ENCODE measurements at places on chromosomes 5 and 9.

DNA sequence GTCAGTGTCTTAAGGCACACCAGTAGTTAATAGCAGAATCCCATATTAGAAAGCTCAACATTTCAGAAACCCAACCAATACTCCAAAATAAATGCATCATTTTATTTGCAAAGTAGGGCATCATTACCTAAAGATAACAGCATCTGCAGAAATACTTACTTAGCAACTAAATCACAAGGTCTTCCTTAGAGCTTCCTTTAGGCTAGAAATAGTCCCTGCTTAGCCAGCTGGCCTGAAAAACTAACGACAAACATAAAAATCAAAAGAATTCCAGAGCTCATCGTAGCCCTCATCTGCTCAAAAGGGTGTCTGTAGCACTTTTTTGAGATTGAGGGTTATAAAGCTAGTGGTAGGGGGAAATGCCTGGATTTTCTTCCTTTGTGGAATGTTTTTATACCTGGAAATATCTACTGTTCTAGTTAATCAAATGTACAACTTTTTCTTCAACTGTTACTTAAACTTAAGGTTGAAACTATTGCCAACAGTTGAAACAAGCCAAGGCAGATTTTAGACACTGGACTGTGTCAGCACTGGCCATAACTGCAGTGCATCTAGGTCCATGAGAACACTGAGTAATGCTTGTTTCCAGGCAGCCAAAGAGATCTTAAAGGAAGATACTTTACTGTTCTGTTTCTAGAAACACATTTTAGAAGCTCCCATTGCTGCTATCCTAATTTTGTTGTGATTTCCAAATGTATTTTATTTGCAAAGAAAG lies 129.4 kb upstream of the RASA1 start:
- DNase-seq, result no peak

DNA sequence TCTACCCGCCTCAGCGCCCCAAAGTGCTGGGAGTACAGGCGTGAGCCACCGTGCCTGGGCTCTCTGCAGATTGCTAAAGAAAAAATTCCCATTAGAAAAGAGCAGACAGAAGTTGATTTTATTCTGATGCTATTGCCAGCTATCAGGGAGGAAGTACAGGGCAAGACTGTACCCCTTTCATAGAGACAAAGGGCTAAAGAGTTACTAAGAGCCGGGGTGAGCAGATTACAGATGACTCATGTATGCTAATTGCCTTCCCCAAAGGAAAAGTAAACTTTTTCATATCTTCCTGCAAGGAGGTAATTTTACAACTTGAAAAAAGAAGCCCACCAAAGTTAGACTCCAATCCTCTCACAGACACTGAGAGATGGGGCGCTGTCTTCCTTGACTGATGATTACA lies 42.3 kb upstream of the MCTP1 start:
- no peak for DNase-seq

DNA sequence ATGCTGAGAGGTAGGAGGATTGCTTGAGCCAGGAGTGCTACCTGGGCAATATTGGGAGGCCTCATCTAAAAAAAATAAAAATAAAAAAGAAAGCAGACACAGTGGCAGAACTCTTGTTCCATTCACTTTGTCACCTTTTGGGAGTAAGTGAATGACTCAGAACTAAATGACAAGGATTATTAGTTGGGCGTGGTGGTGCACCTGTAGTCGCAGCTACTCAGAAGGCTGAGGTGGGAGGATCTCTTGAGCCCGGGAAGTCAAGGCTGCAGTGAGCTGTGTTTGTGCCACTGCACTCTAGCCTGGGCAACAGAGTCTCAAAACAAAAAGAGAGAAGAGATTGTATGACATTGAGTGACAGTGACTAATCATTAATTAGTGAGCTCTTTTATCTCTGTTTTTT lies 34.1 kb downstream of the MCCC2 start:
- DNase-seq, result no peak

DNA sequence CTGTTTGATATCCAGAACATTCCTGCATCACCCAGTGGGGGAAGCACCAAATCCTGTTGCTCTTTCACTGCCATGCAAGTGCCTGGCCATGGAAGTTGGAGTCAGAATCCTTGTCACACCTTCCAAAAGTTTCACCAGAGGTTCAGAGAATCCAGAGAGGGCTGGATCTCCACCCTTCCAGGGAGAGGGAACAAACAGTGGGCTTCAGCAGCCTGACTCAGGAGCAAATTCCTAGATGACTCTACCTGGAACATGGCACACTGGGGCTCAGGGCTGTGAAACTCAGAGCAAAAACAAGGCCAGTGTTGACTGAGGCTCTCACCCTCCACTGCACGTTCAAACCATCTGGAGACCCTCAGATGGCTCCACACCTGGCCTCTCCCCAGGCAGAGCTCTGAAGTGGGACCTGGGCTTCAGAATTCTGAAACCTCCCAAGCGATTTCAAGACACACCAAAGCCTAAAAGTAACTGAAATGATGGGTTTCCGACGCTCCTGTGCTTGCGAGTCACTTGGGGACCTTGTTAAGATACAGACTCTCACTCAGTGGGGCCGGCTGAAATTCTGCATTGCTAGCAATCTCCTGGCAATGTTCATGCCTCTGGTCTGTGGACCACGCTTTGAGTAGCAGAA lies 205.9 kb downstream of the AUH start:
- no peak for DNase-seq

- DNase-seq, result no peak
These were observed 277.6 kb upstream of the ADAMTS16 start for GRCh38 chr5:4862500-4862899.

GRCh38 chr5:143932584-143932983 lies 120.6 kb downstream of the HMHB1 start:
- no peak for DNase-seq

DNA sequence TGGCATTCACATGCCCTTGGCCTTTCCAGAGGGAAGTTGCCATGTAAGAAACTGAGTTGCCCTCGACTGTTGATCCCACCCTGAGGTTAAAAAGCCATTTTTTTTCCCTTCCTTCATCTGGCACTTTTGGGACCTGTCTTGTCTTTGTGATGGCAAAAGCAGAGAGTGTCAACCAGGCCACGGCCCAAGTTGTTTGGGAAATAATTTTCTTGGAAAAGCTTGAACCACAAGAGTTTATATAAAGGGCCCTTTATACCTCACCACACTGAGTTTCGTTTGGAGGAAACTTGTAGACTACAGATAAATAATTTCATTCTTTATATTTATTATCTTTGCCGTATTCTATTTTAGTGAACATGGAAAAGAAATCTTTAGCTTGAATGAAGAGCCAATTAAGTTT lies 34.3 kb downstream of the ACTBL2 start:
- DNase-seq, result no peak

- no peak for DNase-seq
These were observed 14.3 kb downstream of the SPAAR start for GRCh38 chr9:35923598-35923926.

DNA sequence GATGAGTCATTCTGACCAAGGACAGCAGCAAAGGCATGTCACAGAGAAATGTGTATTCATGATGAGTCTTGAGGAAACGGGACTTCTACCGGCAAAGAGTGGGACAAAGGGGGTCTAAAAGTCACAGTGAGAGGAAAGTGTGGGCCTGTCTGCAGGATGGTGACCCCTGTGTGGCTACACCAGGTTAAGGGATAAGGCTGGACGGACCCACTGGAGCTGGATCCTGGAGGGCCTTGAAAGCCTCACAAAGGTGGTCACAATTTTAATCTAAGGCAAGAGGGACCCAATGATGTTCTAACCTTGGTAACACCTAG lies 176.5 kb downstream of the CDK5RAP2 start:
- DNase-seq, result no peak

DNA sequence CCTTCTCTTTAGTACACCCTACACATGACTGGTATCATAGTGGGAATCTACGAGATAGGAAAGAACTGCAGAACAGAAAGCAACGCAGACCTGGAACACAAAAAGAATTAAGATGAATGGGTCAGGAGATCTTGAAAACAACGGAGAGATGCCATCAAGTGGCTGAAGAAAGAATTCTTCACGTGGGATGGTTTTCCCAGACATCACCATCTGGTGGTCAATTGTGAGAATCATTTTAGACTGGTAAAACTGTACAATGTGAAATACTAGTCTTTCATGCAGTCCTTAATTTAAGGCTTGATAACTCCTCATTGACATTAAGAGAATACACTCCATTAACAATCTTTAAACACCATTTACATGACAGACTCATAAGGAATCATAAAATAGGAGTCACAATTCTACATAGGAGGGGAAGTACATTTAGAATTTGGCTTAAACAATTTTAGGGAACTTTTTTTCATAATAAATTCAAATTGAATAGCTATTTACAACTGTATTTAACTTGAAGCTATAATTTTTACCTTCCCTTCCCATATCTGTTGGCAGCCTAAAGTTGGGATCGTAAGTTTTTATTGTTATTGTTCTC lies 128.4 kb upstream of the TRPM3 start:
- no peak for DNase-seq

GRCh38 chr5:35821513-35821912 lies 35.2 kb upstream of the IL7R start:
- no peak for DNase-seq

Data from stimulated activated CD4-positive, alpha-beta T cell treated with anti-CD3 and anti-CD28 coated beads, TNF-alpha, amount 100 ng/mL, for 1 hour (primary cell).